ENCODE measurements at places on chromosomes 16 and 17. TPM values are rescaled to one million over a fixed set of nuclear protein-coding genes. Genes with fewer than 3 reads are reported as not detected.

Gene HOXB3
- 3.8 TPM for total RNA-seq

DNA sequence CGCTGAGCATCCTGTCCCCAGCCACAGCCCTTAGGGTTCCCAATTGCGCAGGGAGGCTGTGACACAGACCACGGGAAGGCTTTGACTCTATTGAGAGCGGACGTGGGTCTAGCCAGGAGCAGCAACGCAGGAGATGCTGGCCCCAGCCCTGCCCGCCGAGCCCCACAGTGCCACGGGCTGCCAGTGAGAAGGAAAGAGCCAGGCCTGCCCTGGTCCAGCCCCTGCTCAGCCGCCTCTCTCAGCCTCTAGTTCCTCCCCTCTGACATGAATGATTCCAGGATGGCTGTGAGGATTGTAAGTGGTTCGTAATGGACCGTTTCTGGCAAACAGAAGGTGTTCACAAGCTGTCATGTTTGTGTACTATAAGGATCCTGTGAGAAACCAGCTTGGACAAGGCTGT lies 2.5 kb downstream of the BHLHA9 start:
- peaks cover 35% of the 10 kb centered on the region for H3K27me3 ChIP-seq
- no peak overlapping the region for H3K4me3 ChIP-seq
- no peak overlapping the region for H3K27ac ChIP-seq
- no peaks in the 10 kb centered on the region for H3K36me3 ChIP-seq
- DNase-seq, result no peak

- no peak overlapping the region for H3K4me3 ChIP-seq
- no peak overlapping the region for H3K27ac ChIP-seq
- H3K4me1 ChIP-seq, result peaks cover 27% of the 10 kb centered on the region
- H3K27me3 ChIP-seq, result no peaks in the 10 kb centered on the region
- no peaks in the 10 kb centered on the region for H3K36me3 ChIP-seq
Observed at GRCh38 chr17:49197346-49197998, 12.9 kb downstream of the GNGT2 start.

- no peak for DNase-seq
- no peak overlapping the region for H3K27ac ChIP-seq
- peaks cover 1% of the 10 kb centered on the region for H3K4me1 ChIP-seq
- H3K4me3 ChIP-seq, result no peak overlapping the region
- peaks cover 16% of the 10 kb centered on the region for H3K27me3 ChIP-seq
Observed at GRCh38 chr17:32285306-32285705, 19.7 kb downstream of the RHBDL3 start.

Data from activated T-helper 2 cell treated with anti-CD3 and anti-CD28 coated beads, Interferon-gamma antibody, Interleukin-2, Interleukin-4, amounts not matched to agents 10 μg/mL and 5 μg/mL and 100 μg/mL, durations not matched to agents 14 hours and 24 hours and 36 hours (primary cell).